Dermis blood vessel endothelial cell (primary cell): ENCODE measurements at places on chromosomes 16 and 17. TPM values are rescaled to one million over a fixed set of nuclear protein-coding genes. Genes with fewer than 3 reads are reported as not detected.

GRCh38 chr17:17570798-17571716 lies 20.5 kb downstream of the PEMT start:
- DNase-seq: no peak

GRCh38 chr16:676913-677312 lies 1.4 kb downstream of the RHBDL1 start:
- DNase-seq: no peak

GRCh38 chr17:30956764-30957374 lies 14.0 kb upstream of the RNF135 start:
- peak; percentile 14 for DNase-seq

- DNase-seq: no peak
Measured at GRCh38 chr17:46141645-46142044, 51.6 kb downstream of the KANSL1 start.

GRCh38 chr16:71834291-71834690 lies 11.5 kb upstream of the ATXN1L start:
- no peak for DNase-seq

- DNase-seq: no peak
Measured at GRCh38 chr17:74135391-74136167, 67.9 kb upstream of the RPL38 start.

DNA sequence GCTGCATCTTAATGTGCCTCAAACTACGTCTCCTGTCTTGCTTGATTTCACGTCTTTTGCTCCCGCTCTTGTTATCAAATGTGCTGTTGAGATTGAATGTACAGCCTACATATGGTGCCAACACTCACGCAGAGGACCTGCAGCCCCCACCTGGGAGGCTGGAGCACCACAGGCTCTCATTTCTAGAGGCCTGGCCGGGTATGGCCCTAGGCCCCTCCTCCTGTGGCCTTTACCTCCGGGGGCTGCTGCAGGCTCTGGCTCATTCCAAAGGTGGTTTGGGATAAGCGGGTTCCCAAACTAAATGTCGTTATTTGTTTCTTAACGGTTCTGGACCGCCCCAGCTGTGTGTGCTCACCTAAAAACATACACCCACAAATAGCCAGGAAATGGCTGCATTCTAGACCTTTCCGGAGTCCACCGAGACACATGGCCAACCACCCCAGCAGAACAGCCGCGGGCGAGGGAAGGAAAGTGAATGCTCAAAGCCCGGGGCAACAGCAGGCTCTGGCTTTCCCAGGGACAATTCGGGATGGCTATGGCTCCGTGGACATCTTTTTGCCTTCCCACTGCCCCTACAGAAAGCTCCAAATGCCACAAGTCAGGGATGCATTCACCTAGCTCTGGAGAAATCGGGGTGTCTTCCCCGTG lies 105.9 kb downstream of the ENGASE start:
- DNase-seq: no peak

- DNase-seq: peak; percentile 68
Measured at GRCh38 chr17:67629971-67630320, 87.8 kb upstream of the NOL11 start.

- DNase-seq: no peak
Measured at GRCh38 chr16:62755938-62756337, 719.7 kb upstream of the CDH8 start.

GRCh38 chr16:83312718-83313245 lies 495.0 kb upstream of the HSBP1 start:
- DNase-seq: no peak

GRCh38 chr17:71933306-71933705 lies 187.5 kb upstream of the SOX9 start:
- DNase-seq: no peak

DNA sequence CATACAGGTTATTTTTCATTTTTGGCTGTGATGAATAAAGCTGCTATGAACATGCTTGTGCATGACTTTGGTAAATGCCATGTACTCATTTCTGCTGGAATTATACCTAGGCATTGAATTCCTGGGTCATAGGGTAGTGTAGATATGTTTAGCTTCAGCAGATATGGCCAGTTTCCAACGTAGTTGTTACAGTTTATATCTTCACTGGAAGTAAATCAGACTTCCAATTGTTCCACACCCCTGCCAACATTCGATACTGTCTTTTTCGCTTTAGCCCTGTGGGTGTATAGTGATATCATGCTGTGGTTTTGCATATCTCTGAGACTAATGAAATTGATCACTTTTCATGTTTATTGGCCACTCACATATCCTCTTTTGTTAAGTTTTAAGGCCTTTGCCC lies 50.4 kb downstream of the ARHGAP27 start:
- no peak for DNase-seq

DNA sequence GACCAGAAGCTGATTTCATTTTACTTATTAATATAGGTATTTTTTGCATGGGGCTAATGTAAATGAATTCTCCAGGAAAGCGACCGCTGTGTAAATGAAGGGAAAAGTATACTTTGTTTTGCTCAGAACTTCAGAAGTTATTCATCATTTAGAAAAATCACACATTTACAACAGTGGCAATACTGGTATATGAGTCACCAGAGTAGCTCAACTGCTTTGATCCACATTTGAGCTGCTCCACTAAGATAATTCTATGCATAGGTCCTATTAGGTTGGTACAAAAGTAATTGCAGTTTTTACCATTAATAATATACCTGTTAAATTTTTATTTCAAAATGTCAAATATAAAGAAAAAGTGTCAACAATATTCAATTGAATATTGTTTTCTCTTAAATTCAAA lies 22.9 kb upstream of the DYNLRB2 start:
- DNase-seq: no peak

- peak; percentile 60 for DNase-seq
Measured at GRCh38 chr17:64216338-64217248, 46.5 kb downstream of the TEX2 start.

GRCh38 chr16:60553090-60553757 lies 1483.0 kb downstream of the CDH8 start:
- no peak for DNase-seq

The LDAF1 gene
- total RNA-seq: 12.5 and 49.7 TPM in 2 replicates

The HSD17B1 gene
- total RNA-seq: 0.23 and 0.34 TPM in 2 replicates

The CACNG3 gene
- total RNA-seq: not detected in 2 replicates
